ENCODE measurements at places on chromosomes 3 and 15. TPM values are rescaled to one million over a fixed set of nuclear protein-coding genes. Genes with fewer than 3 reads are reported as not detected.

DNA sequence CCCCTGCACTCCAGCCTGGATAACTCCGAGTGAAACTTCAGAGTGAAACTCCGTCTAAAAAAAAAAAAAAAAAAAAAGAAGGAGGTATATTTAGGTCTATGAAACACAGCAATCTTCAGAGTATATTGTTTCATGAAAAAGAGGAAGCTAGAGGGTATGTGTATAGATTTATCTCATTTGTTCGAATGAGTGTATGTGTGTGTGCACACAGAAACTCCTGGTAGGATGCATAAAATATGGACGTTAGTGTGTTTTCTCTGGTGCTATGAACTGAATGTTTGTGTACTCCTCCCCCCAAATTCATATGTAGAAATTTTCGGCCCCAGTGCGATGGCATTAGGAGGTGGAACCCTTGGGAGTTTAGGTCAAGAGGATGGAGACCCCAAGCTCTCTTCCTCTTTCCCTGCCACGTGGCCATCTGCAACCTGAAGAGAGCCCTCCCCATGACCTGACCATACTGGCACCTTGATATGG lies 98.6 kb upstream of the KLF13 start:
- peaks cover 5% of the 10 kb centered on the region for H3K27me3 ChIP-seq
- no peak for DNase-seq
- H3K36me3 ChIP-seq, result no peaks in the 10 kb centered on the region
- peaks cover 6% of the 10 kb centered on the region for H3K4me1 ChIP-seq

DNA sequence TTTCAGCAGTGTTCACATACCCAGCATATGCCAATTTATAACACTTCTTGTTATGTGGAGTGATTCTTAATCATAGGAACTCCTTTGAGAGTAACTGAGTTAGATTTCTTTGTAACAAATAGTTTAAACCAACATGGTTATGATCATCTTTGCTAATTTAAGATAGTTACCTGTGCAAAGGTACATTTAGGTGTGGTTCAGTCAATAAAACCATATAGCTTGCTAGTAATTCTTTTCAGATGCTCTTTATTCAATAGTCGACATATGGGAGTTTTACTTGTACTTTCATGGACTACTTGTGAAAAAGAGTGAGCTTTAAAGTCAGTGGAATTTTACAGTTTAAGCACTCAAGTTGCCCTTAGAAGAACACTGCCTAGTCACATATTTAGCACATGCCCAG lies 5.2 kb downstream of the DNAJC13 start:
- H3K4me1 ChIP-seq, result peaks cover 27% of the 10 kb centered on the region
- H3K36me3 ChIP-seq, result peaks cover 34% of the 10 kb centered on the region
- H3K4me3 ChIP-seq, result no peak overlapping the region
- no peak for DNase-seq
- no peak overlapping the region for H3K27ac ChIP-seq

Gene ZDHHC23
- 2.6 TPM for total RNA-seq

Gene P2RY13
- total RNA-seq, result not detected

Gene SV2B
- total RNA-seq, result 0.02 TPM

GRCh38 chr3:14304101-14305045 lies 98.0 kb upstream of the SLC6A6 start:
- peaks cover 2% of the 10 kb centered on the region for H3K4me1 ChIP-seq
- no peak overlapping the region for H3K27ac ChIP-seq
- H3K36me3 ChIP-seq, result no peaks in the 10 kb centered on the region
- peaks cover 7% of the 10 kb centered on the region for H3K27me3 ChIP-seq
- no peak for DNase-seq

GRCh38 chr3:46987319-46987742 lies 7.9 kb downstream of the NBEAL2 start:
- peaks cover 42% of the 10 kb centered on the region for H3K36me3 ChIP-seq
- peak overlapping the region; percentile 94 for H3K27ac ChIP-seq
- DNase-seq, result no peak
- no peaks in the 10 kb centered on the region for H3K27me3 ChIP-seq

- H3K4me1 ChIP-seq, result no peaks in the 10 kb centered on the region
- no peak for DNase-seq
- H3K36me3 ChIP-seq, result no peaks in the 10 kb centered on the region
- no peaks in the 10 kb centered on the region for H3K27me3 ChIP-seq
- H3K4me3 ChIP-seq, result no peak overlapping the region
These were observed 208.3 kb downstream of the TBC1D2B start for GRCh38 chr15:77869021-77869895.

- peak; percentile 49 for DNase-seq
- H3K36me3 ChIP-seq, result peaks cover 13% of the 10 kb centered on the region
- peak overlapping the region; percentile 79 for H3K27ac ChIP-seq
- H3K4me3 ChIP-seq, result peak overlapping the region; percentile 46
- peaks cover 4% of the 10 kb centered on the region for H3K27me3 ChIP-seq
- H3K4me1 ChIP-seq, result peaks cover 49% of the 10 kb centered on the region
These were observed 9.4 kb downstream of the MUC4 start for GRCh38 chr3:195802261-195802701.

Gene PCLAF
- total RNA-seq, result 59.9 TPM

- H3K36me3 ChIP-seq, result peaks cover 32% of the 10 kb centered on the region
- DNase-seq, result no peak
- no peak overlapping the region for H3K4me3 ChIP-seq
- H3K27me3 ChIP-seq, result no peaks in the 10 kb centered on the region
- no peak overlapping the region for H3K27ac ChIP-seq
These were observed 15.0 kb upstream of the IL20RB start for GRCh38 chr3:136942803-136943202.

DNA sequence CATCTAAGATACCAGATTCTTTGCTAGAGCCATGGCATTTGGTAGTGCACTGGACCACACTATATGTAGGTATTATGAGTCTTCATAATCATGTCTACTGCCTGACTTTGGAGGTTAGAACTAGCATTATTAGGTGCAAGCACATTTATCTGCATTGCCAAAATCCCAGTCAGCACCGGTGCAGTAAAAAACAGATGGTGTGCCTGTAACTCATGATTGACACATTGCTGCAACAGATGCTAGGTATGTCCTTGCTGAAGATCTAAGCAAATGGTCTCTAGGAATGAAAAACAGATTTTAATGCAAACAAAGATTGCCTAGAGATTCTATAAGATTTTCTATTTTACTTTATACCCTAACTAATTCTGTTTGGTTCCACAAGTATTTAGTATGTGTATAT lies 47.7 kb downstream of the MYO5A start:
- peaks cover 14% of the 10 kb centered on the region for H3K36me3 ChIP-seq

- H3K4me1 ChIP-seq, result no peaks in the 10 kb centered on the region
- H3K36me3 ChIP-seq, result no peaks in the 10 kb centered on the region
- DNase-seq, result no peak
- H3K27ac ChIP-seq, result no peak overlapping the region
These were observed 67.0 kb downstream of the SCN11A start for GRCh38 chr3:38984731-38985130.

Gene SERINC4
- total RNA-seq, result 0.28 TPM

GRCh38 chr15:61753018-61753710 lies 307.1 kb downstream of the VPS13C start:
- DNase-seq, result no peak
- H3K4me1 ChIP-seq, result no peaks in the 10 kb centered on the region
- no peak overlapping the region for H3K27ac ChIP-seq
- no peaks in the 10 kb centered on the region for H3K36me3 ChIP-seq
- H3K4me3 ChIP-seq, result no peak overlapping the region
- H3K27me3 ChIP-seq, result peaks cover 1% of the 10 kb centered on the region

GRCh38 chr3:160390565-160391138 lies 8.4 kb downstream of the IFT80 start:
- no peaks in the 10 kb centered on the region for H3K27me3 ChIP-seq
- no peak overlapping the region for H3K4me3 ChIP-seq
- H3K4me1 ChIP-seq, result peaks cover 22% of the 10 kb centered on the region

DNA sequence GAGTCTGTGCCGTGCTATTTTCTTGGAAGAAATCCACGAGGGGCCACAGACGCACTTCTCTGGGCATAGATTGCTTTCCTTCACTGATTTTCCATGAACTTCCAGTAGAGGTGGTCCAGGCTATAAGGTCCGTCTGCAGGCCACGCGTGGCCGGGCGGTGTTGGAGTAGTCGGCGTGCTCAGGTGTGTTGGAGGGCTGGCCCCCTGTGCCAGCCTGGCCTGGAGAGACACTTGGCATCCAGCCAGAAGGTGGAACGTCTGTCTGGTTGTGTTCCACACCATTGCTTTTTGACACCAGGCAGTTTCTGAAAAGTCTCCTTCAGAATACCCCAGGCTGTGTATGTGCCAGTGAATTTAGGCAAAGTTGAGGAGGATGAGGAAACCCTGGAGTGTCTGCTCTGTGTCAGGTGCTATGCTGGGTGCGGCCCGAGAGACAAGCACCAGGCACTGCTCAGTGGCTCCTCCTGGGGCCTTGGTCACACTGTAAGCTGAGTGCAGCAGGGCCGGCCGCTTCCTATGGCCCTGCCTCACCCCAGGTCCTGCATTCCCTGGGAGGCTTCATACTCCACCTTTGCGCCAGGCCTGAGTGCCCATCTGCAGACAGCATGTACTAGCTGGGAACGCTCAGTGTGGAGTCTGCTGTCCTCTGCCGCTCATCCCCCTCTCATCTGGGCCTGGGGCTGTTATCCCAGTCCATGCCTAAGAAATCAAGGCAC lies 52.1 kb upstream of the TAMM41 start:
- no peak for DNase-seq
- H3K36me3 ChIP-seq, result no peaks in the 10 kb centered on the region
- H3K27ac ChIP-seq, result no peak overlapping the region
- H3K4me1 ChIP-seq, result no peaks in the 10 kb centered on the region
- H3K27me3 ChIP-seq, result peaks cover 11% of the 10 kb centered on the region
- no peak overlapping the region for H3K4me3 ChIP-seq

DNA sequence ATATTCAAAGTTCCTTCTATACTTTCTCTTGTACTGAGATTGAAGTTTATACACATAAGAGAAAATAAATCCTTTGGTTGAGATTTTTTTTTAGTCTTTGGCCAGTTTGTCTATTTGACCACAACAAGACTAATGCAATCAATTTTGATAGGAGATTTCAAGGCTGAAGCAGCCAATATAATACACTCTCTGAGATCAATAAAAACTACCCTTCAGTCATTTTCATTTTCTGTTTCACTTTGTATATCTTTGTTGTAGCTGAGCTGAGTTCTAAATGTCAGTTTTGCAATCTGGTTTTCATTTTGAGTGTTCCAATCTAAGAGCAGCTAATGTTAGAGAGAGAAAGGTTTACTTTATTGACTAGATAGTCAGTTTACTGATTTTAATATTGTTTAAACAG lies 623.8 kb upstream of the ROBO1 start:
- DNase-seq, result no peak
- H3K4me3 ChIP-seq, result no peak overlapping the region
- H3K4me1 ChIP-seq, result no peaks in the 10 kb centered on the region
- H3K36me3 ChIP-seq, result no peaks in the 10 kb centered on the region
- H3K27ac ChIP-seq, result no peak overlapping the region

GRCh38 chr15:81492331-81492968 lies 118.4 kb upstream of the TMC3 start:
- H3K27me3 ChIP-seq, result peaks cover 4% of the 10 kb centered on the region
- no peaks in the 10 kb centered on the region for H3K4me1 ChIP-seq
- no peak overlapping the region for H3K4me3 ChIP-seq
- H3K36me3 ChIP-seq, result no peaks in the 10 kb centered on the region

GRCh38 chr3:125916376-125916978 lies 52.5 kb upstream of the ROPN1B start:
- peak; percentile 94 for DNase-seq
- peak overlapping the region; percentile 76 for H3K4me3 ChIP-seq
- H3K27ac ChIP-seq, result peak overlapping the region; percentile 75
- no peaks in the 10 kb centered on the region for H3K36me3 ChIP-seq

DNA sequence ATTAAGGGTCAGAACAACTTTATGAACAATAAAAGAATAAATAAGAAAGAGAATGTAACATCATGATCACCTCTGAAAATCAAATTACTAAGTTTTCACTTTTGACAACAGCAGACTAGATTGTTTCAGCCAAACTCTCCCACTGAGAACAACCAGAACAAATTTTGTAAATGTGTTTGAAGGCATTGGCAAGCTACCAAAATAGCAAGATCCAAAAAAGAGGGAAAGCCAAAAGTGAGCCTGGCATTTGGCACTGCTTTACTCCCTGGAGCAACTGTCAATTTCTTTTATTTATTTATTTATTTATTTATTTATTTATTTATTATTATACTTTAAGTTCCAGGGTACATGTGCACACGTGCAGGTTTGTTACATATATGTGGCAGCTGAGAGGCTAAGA lies 67.2 kb downstream of the CFAP44 start:
- no peaks in the 10 kb centered on the region for H3K27me3 ChIP-seq
- no peak overlapping the region for H3K4me3 ChIP-seq
- no peaks in the 10 kb centered on the region for H3K36me3 ChIP-seq
- no peak overlapping the region for H3K27ac ChIP-seq
- DNase-seq, result no peak

Gene ALDH1L1
- not detected for total RNA-seq

Measured in activated T-helper 2 cell treated with anti-CD3 and anti-CD28 coated beads, Interferon-gamma antibody, Interleukin-2, Interleukin-4, amounts not matched to agents 10 μg/mL and 5 μg/mL and 100 μg/mL, durations not matched to agents 14 hours and 24 hours and 36 hours (primary cell).